Stimulated activated CD4-positive, alpha-beta T cell treated with anti-CD3 and anti-CD28 coated beads, TNF-alpha, amount 100 ng/mL, for 24 hours (primary cell): ENCODE measurements at places on chromosomes 12 and 14.

GRCh38 chr14:54451961-54452360, 10.8 kb upstream of the CNIH1 start:
- no peak for DNase-seq

DNA sequence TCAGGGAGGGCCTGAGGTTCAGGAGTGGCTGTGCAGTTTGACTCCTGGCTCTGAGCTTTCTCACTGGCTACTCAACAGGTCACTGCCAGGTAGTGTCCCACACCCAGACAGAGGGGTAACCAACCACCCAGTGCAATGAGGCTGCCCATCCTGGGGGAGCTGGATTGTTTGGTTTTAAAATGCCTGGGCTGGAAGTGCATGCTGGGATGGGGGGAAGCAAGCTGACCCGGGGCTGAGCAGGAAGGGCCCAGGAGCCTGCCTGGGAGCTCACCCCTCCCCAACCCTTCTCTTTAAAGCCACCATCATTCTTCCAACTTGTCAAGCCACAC, 12.6 kb upstream of the ABHD12B start:
- DNase-seq = no peak

- no peak for DNase-seq
These were observed 254.8 kb downstream of the PDZRN4 start for GRCh38 chr12:41442896-41443295.

- DNase-seq = no peak
These were observed 7.6 kb downstream of the BDKRB1 start for GRCh38 chr14:96263347-96264199.

DNA sequence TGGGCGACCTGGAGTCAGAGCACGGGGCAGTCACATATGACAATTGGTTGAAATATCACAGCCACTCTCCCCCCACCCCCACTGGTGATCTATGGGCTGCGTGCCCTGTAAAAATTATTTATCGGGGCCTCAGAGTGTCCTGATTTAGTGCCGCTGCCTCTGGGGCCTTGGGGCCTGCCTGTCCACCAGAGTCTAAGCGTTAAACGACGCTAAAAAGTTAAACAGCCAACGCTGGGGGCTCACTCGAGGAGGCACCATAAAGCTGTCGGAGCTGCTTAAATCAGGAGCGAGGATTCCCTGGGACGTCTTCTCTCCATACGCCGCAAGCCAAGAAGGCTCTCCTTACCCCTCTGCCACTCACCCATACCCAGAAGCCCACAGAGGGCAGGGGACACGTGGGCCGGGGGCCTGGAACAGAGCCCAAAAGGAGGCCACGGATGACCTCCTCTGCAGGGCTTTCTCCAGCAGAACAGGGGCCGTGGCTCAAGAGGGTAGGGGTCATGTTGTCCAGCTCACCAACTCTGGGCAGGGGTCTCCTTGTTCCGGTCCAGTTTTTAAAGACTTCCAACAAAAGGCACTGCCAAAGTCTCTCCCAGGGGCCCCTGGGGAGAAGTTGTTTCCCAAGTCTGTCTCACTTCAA, 42.2 kb downstream of the SMUG1 start:
- DNase-seq = no peak
